ENCODE measurements at places on chromosomes 6 and 20. TPM values are rescaled to one million over a fixed set of nuclear protein-coding genes. Genes with fewer than 3 reads are reported as not detected.
A peak's percentile ranks its signal among the peaks of the same experiment; 100 is the strongest.

- DNase-seq: peak; percentile 70
These were observed 2.9 kb downstream of the EEF1A2 start for GRCh38 chr20:63495741-63496595.

GRCh38 chr6:111113336-111114086 is 26.2 kb downstream of the SLC16A10 start:
- peak; percentile 73 for DNase-seq

- peak; percentile 69 for DNase-seq
These were observed 69.0 kb downstream of the MOCS1 start for GRCh38 chr6:39865011-39865888.

GRCh38 chr6:22240025-22240424 is 56.8 kb downstream of the PRL start:
- DNase-seq: no peak

GRCh38 chr6:74597266-74597665 is 608.6 kb downstream of the COL12A1 start:
- no peak for DNase-seq

GRCh38 chr6:53795702-53796450 is 1.1 kb downstream of the LRRC1 start:
- DNase-seq: no peak

DNA sequence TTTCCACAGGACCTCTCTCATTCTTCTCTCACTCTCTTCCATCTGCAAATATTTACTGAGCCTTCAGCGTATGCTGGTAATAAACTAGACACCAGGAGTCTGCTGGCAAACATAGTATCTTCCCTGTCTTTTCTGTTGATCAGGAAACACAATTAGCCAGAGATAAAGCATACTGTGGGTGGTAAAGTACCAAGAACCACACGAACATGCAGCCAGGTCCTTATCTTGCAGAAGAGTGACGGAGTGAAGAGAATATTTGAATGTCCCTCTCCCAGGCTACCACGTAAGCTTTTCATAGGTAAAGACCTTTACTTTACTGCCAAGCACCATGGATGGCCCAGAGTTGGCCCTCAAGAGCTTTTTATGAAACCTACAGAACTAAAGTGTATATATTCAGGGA is 13.3 kb downstream of the FHL5 start:
- no peak for DNase-seq

DNA sequence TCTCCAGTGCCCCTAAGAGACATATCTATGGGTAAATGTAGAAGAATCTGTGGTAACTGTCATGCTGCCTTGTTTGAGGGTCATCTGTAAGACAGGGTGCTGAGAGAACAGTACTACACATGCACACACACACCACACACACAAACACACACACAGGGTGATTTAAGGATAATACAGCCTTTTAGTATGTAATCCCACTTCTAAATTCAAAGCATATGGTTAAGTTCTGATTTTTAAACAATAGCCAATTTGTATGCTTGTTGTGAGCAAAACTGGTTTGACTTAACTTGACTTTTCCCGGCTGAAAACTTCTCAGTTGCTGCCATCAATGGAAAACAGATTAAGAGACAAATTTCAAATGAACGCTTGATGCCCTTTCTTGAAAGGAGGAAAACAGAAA is 241.8 kb downstream of the ADGRG6 start:
- DNase-seq: no peak

DNA sequence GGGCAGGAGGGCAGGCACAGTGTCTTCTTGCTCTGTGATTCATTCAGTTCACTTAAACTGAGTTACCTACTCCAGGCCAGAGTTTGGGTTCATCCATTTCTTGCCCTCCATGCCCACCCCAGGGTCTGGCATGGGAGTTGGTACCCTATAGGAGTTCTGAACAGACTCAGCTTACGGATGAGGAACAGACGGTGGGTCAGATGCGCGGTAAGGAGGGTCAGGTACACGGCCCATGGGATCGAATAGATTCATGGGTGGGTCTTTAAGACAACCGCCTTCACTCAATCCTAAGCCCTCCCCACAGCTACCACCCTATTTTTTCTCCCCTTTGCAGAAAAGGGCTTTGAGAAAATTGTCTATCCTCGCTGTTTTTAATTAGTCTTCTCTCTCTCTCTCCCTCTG is 13.1 kb upstream of the TRIB3 start:
- DNase-seq: no peak

Gene FOXQ1
- not detected for total RNA-seq

Gene BPIFB2
- total RNA-seq: not detected

Gene ASIP
- total RNA-seq: not detected
